ENCODE measurements at places on chromosomes 3 and 15.

DNA sequence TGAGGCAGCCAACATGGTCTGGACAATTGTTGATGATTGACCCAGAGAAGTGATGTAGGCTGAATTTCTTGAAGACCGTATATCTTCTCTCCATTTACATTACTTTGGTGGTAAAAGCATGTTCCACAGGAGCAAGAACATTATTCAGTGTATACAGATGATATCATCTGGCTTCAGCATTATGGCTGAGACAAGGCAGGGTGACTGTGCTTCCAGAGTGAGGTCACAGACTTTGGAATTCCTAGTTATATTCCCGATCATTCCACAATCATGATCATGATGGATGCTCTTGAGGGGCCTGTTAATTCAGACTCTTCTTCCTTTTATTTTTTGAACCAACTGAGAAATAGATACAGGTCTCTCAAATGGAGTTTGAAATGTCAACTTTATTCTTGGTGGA is 19.0 kb downstream of the PLS1 start:
- H3K4me3 ChIP-seq = no peak overlapping the region
- no peaks in the 10 kb centered on the region for H3K36me3 ChIP-seq
- no peaks in the 10 kb centered on the region for H3K4me1 ChIP-seq
- DNase-seq = no peak
- H3K27me3 ChIP-seq = no peaks in the 10 kb centered on the region
- no peak overlapping the region for H3K27ac ChIP-seq

GRCh38 chr15:79853492-79854328 is 43.1 kb downstream of the MTHFS start:
- no peaks in the 10 kb centered on the region for H3K27me3 ChIP-seq
- H3K4me3 ChIP-seq = no peak overlapping the region
- H3K27ac ChIP-seq = no peak overlapping the region
- peak; percentile 65 for DNase-seq
- H3K36me3 ChIP-seq = no peaks in the 10 kb centered on the region

DNA sequence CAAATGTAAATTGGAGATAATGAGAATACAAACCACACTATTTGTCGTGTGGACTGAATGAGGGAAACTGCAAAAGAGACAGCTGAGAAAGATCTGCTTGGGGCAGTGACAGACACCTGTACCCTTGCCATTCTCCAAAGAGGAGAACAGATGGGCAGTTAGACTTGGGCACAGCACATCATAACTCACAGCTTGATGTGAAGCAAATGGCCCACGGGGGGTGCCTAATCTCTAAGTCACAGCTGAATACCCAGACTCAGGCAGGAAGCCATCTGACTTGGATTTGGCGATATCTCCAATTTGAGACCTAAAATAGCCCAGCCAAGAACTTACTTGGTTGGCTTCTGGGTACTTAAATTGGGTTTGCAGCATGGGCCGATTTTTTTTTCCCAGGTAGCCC is 10.0 kb upstream of the SLC6A11 start:
- H3K4me3 ChIP-seq = no peak overlapping the region
- no peak for DNase-seq
- no peaks in the 10 kb centered on the region for H3K4me1 ChIP-seq
- H3K27me3 ChIP-seq = no peaks in the 10 kb centered on the region
- H3K27ac ChIP-seq = no peak overlapping the region
- no peaks in the 10 kb centered on the region for H3K36me3 ChIP-seq

GRCh38 chr15:91561371-91562100 is 292.0 kb upstream of the SLCO3A1 start:
- DNase-seq = peak; percentile 67
- no peaks in the 10 kb centered on the region for H3K4me1 ChIP-seq
- H3K36me3 ChIP-seq = no peaks in the 10 kb centered on the region
- no peak overlapping the region for H3K4me3 ChIP-seq
- no peaks in the 10 kb centered on the region for H3K27me3 ChIP-seq

- H3K4me1 ChIP-seq = no peaks in the 10 kb centered on the region
- H3K36me3 ChIP-seq = no peaks in the 10 kb centered on the region
- no peak overlapping the region for H3K27ac ChIP-seq
Observed at GRCh38 chr3:134704556-134704955, 53.7 kb upstream of the KY start.

- peak overlapping the region; percentile 32 for H3K27ac ChIP-seq
- DNase-seq = peak; percentile 78
- H3K4me3 ChIP-seq = no peak overlapping the region
Observed at GRCh38 chr3:39166932-39167532, 13.6 kb upstream of the CSRNP1 start.
